ENCODE measurements at places on chromosomes 12 and 14.

GRCh38 chr14:69464829-69465228 lies 19.7 kb upstream of the PLEKHD1 start:
- DNase-seq: no peak

DNA sequence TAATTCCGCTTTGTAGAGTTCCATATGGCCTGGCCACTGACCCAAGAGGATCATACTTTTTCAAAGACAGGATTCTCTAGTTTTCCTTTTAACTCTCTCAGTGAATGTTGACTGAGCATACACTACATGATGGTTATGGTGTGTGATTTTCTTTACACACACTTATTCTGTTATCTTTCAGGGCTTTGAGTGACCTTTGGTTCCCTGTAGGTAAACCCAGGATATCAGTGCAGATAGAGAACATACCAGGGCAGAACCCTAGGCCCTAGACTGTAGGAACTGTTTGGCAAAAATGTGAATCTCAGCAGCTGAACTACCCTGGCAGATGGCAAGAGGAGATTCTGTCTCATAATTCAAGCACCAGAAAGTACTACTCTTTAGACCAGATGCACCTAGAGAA lies 159.6 kb downstream of the KCNA5 start:
- no peak for DNase-seq

GRCh38 chr14:36935976-36936678 lies 236.3 kb downstream of the SLC25A21 start:
- DNase-seq: no peak

DNA sequence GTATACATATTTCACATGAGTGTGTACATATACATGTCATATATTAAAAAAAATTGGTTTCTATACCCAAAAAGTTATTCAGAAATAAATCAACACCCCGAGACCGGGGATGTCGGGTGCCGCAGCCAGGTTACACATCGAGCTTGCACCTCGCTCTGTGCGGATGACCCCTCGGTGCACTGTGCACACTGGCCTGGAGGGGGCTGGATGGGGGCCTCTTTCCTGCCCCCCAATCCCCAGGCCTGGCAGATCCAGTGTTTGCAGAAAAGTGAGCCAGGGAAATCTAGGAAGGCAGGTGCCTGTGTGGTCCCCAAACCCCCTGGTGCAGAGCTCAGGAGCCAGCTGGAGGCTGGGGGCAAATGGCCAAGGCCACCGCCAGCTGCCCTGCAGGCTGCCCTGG lies 27.1 kb upstream of the GPR68 start:
- DNase-seq: no peak

DNA sequence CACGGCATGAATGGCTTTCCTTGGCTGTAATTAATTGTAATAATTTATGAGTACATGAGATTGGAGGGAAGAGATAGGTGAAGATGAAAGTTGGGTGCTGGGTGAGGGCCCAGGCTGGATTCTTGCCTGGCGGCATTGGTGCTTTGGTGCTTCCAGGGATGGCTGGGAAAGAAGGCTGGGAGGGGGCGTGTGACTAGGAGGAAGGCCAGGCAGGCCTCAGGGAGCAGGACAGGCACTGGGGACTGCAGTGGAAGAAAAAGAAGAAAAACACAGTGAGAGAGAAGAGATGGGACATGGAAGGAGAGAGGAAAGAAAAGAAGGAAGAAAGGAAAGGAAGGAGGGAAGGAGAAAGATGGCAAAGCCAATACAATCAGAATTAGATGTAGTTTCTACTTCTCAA lies 3.7 kb downstream of the HOXC9 start:
- no peak for DNase-seq

DNA sequence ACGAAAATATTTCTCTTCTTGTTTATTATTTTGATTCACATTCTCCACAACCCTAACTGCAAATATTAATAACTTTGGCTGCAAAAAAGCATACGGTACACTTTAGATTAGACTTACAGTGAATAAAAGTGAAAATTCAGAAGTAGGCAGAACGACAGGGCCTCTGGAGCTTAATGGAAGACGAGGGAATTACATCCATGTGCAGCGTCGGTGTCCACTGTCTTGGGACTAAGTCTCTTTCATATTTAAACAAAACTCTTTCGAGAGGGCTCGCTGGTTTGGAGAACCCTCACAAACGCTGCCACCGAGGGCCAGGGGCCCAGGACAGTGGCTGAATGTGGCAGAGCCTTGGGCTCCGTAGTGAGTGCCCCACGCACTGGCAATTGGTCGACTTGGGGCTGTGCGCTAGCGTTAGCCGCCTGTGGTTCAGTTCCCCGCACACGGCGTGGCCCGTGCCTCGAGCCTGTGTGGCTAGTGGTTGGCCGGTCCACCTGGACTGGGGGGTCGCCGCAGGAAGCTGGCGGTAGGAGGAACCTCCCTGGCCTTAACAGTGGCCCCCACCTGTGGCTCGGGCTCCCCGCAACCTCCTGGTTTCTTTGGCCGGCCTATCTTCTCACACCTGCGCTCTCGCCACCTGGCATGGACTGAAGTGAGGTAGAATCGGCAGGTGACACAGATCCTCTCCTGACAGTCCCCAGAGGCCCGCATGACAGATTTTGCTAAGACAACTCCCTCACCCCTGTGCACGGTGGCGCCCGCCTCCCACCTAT lies 739 bp upstream of the PAX9 start:
- DNase-seq: no peak

GRCh38 chr14:71783786-71784185 lies 148.4 kb upstream of the RGS6 start:
- DNase-seq: no peak

GRCh38 chr14:95197551-95197950 lies 40.2 kb upstream of the DICER1 start:
- no peak for DNase-seq

DNA sequence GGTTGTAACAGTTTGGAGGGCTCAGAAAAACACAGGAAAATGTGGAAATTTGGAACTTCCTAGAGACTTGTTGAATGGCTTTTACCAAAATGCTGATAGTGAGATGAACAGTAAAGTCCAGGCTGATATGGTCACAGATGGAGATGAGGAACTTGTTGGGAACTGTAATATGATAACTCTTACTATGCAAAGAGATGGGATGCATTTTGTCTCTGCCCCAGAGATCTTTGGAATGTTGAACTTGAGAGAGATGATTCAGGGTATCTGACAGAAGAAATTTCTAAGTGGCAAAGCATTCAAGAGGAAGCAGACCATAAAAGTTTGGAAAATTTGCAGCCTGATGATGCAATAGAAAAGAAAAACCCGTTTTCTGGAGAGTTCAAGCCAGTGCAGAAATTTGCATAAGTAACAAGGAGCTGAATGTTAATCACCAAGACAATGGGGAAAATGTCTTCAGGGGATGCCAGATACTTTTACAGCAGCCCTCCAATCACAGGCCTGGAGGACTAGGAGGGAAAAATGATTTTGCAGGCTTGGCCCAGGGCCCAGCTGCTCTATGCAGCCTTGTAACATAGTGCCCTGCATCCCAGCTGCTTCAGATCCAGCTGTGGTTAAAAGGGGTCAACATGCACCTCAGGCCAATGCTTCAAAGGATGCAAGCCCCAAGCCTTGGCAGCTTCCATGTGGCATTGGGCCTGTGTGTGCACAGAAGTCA lies 572.7 kb upstream of the ATP2B1 start:
- no peak for DNase-seq

GRCh38 chr12:57124261-57124877 lies 3.9 kb upstream of the LRP1 start:
- peak; percentile 63 for DNase-seq

DNA sequence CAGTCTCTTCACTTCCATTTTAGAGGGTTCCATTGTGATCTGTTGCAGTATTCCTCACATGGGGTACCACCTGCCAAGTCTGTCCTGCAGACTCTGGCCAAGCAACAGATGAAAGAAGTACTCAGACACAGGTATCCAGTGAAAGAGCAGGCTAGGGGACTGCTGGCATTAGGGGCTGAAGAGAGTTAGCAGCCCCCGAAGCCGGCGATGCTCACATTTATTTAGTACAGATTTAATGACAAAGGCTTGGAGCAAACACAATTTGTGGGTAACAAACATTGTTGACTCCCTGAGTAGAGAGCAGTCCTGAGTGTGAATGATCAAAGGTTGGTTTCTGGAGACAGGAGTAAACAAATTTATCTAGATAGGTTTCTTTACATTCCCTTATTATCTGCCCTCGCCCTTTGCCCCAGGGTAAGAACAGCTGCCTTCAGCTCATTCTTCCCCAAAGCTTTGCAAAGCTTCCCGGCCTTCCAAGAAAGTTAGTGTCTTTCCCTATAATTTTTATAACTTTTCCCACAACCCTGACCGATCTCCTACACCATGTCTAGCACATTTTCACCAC lies 144.8 kb downstream of the TMEM117 start:
- DNase-seq: no peak

GRCh38 chr12:131622422-131622955 lies 88.4 kb upstream of the SFSWAP start:
- no peak for DNase-seq

GRCh38 chr12:68374307-68374982 lies 42.3 kb upstream of the MDM1 start:
- no peak for DNase-seq

- DNase-seq: no peak
Measured at GRCh38 chr14:105582639-105583038, 56.3 kb downstream of the TMEM121 start.

- DNase-seq: no peak
Measured at GRCh38 chr12:16573398-16574077, 32.4 kb downstream of the LMO3 start.

DNA sequence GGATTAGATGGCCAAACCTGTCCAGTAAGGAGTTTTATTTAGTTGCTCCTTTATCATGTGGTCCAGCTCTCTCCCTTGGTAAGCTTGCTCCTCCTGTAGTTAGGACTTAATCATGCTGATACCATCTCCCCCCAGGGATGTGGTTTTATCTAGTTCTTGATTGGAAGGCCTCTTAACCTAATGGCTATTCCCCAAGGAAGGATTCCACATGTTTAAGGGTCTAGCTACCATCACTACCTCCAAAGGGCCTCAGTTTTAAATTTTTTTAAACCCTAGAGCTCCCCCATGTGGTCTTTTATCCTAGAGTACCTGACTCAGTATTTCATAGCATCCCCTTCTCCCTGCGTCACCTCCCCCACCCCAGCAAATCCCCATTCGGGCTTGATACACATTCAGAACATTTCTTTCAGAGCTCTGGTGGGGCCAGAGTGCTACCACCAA lies 22.5 kb downstream of the MAP3K12 start:
- no peak for DNase-seq

DNA sequence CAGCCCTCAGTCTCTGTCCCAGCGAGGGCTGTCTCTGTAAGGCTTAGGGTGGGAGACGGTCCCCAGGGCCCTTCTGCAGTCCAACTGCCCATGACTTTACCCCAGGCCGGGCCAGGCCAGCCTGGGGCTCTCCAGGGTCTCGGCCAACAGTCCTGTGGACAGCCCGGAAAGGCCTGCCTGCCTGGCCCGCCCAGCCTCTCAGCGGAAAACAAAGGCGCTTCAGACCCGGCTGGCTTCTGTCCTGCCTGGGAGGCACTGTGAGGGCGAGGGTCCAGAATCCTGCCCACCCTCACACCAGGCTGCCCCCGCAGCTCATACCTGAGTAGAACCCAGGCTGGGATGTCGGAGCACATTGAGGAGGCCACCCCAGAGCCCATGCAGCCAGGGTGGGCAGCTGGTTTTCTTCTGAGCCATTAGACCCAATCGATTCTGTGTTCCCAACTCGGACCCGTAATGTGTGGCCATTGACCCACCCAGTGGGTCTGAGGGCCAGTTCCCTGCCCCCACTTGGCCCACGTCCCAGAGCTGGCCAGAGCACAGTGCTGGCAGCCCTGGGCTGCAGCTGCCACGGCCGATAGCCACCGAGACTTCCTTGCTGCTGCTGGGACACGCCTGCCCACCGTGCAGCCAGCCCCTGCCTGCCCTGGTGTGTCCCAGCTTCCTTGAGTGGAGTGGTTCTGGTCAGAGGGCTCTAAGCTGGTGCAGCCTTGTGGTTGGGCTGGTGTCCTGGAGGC lies 1.6 kb downstream of the CRIP2 start:
- no peak for DNase-seq

GRCh38 chr14:44995770-44996294 lies 33.8 kb downstream of the TOGARAM1 start:
- no peak for DNase-seq

DNA sequence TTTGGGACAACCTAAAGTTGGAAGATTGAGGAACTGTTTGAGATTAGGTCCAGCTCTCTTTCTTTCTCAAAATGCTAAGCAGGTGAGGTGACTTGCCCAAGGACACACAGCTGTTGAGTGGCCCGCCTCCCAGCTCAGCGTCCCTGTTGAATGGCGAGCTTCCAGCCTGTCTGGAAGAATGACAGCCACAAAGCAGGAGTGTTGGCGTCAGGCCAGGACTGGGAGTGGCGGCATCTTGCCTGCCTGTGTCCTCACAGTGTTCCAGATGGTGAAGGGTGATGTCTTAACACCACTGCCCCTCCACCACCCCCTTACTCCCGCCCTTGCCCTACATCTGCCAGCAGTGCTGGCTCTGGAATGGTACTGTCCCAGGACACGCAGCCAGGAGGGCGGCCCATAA lies 4.4 kb upstream of the CEBPE start:
- DNase-seq: no peak

- no peak for DNase-seq
Measured at GRCh38 chr14:92984896-92985295, 61.9 kb downstream of the CHGA start.

DNA sequence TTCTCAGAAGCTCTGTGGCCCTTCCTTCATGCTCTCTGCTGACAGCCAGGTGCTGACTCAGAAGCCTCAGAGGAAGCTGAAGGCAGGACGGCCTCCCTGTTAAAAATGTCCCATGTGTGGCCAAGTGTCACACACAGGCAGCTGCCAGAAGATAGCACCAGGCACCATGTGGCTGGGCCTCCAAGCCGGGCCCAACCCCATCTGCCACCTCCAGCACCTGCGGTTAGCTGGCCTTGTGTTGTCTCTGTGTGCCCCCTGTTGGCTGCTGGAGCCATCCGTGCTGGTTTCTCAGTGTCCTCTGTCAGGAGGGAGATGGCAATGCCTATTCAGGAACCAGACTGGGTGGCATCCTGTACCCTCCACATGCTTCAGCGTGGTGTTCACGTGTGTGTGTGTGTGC lies 63.2 kb downstream of the TSPAN11 start:
- DNase-seq: peak; percentile 2

DNA sequence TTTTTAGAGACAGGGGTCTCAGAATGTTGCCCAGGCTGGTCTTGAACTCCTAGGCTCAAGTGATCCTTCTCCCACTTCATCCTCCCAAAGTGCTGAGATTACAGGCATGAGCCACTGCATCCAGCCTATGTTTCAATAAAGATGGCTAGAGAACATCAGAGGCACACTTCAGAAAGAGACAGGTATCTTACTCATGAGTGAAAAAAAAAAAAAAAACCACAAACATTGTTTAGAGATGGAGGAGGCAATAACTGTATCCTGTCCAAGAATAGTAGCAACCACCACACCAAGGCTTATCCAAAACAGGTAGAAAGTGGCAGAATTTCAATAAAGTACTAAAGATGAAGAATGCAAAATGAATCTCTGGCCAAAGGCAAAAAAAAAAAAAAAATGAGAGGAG lies 30.3 kb downstream of the EEA1 start:
- DNase-seq: no peak

GRCh38 chr14:25394356-25394755 lies 344.4 kb upstream of the STXBP6 start:
- DNase-seq: no peak

DNA sequence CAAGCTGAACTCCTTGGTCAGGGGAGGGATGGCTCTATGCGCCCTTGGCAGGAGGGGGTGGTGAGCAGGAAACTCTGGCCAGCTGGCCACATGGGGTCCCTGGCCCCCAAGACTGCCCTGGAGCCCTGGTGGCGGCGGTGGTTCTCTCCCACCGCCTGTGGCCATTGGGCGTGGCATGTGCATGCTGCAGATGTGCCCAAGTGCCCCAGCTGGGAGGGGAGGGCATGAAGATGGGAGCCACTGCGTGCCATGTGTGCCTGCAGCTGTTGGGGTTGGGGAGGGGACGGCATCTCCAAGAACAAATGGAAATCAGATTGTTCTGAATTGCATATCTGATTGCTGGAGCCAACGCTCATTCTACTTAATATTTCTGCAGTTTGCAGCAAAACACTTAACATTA lies 115.7 kb upstream of the IGF1 start:
- no peak for DNase-seq
